ENCODE measurements at places on chromosomes 2 and 18.

GRCh38 chr2:32464431-32464830, 107.6 kb downstream of the BIRC6 start:
- no peak for DNase-seq

GRCh38 chr2:119947535-119947934, 65.3 kb upstream of the EPB41L5 start:
- no peak for DNase-seq

- no peak for DNase-seq
These were observed 83.9 kb downstream of the ITSN2 start for GRCh38 chr2:24276349-24276899.

DNA sequence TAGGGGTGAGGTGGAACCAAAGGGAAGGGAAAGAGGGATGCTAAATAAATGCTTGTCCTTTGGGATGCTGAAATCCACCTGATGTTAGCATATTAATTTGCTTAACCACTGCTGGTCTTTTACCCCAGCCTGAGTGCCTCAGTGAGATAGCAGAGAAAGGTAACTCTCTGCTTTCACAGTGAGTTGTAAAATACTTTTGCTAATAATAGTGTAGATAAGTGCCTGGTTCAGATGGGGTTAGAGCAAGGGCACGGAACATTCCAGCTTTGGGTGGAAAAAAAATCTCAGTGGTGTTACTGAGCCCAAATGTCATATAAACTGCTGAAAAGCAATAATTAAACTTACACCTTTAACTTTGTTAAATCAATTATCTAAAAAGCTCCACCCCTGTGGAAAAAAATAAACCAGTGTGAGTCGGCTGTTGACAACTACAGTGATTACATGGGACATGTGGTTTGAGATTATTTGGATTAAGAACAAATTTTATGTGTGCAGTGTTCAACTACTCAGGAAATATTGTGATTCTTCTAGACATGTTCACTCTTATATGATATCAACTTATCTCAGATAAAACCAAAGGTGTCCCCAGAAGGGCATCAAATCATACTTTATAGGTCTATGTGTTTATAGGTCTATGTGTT, 21.1 kb upstream of the RND3 start:
- no peak for DNase-seq

- DNase-seq = no peak
These were observed 39.8 kb upstream of the TMEM247 start for GRCh38 chr2:46439582-46439981.

DNA sequence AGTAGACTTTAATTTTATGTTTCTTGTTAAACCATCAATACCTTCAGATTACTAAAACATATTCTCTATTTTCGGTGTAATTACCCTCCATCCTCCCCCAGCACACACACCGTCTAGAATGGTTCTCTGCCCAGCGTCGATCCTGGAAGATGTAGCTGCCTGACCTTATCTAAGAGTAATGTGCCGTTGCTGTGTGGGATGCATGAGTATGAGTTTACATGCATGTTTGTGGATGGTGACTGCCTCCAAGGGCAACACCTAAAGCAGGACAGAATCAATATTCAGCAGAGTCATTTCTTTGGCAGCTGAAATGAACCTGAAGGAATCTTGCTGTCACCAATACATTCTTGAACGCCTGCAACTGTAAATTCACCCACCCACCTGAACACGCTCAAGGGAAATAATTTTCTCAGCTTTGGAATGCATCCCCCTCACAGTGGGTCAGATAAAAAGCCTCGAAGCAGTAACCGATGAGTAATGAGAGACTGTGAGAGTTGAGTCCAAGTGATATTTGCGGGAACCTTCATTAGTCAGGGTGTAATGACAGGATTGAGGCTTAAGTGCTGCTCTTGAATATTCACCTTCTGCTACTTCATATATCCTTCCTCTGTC, 155.8 kb upstream of the RND3 start:
- no peak for DNase-seq

- DNase-seq = no peak
These were observed 175.8 kb downstream of the SMAD7 start for GRCh38 chr18:48774941-48775340.

- no peak for DNase-seq
These were observed 48.2 kb downstream of the LIPG start for GRCh38 chr18:49610022-49610445.

- no peak for DNase-seq
These were observed 5.7 kb upstream of the SPATS2L start for GRCh38 chr2:200300638-200301314.

DNA sequence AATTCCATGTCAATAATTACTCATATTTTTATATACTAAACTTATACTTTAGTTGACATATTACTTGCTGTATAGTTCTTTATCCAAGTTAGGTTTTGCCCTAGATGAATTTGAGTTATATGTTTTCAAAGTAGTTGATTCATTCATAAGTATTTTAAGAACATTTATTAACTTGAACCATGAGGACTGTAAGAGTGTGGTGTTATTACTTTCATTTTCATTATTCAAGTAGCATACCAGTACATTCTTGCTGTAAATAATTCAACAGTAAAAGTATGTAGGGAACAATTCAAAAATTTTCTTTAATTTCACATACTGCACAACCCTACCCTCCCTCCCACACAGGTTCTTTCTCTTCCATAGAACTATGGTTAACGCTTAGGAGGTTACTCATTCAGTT, 75.4 kb downstream of the ANKRD12 start:
- DNase-seq = no peak

GRCh38 chr2:105640246-105640645, 104.5 kb upstream of the NCK2 start:
- no peak for DNase-seq

GRCh38 chr18:58495634-58496033, 133.3 kb downstream of the ALPK2 start:
- DNase-seq = no peak

DNA sequence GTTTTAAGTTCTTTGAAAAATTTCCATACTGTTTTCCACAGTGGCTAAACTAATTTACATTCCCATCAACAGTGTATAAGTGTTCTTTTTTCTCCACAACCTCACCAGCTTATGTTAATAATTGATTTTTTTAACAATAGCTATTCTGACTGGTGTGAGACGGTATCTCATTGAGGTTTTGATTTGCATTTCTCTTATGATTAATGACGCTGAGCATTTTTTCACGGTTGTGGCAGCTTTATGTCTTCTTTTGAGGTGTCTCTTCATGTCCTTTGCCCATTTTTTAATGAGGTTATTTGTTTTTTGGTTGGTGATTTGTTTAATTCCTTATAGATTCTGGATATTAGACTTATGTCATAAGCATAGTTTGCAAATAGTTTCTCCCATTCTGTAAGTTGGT, 997.9 kb downstream of the SUCLG1 start:
- DNase-seq = no peak

DNA sequence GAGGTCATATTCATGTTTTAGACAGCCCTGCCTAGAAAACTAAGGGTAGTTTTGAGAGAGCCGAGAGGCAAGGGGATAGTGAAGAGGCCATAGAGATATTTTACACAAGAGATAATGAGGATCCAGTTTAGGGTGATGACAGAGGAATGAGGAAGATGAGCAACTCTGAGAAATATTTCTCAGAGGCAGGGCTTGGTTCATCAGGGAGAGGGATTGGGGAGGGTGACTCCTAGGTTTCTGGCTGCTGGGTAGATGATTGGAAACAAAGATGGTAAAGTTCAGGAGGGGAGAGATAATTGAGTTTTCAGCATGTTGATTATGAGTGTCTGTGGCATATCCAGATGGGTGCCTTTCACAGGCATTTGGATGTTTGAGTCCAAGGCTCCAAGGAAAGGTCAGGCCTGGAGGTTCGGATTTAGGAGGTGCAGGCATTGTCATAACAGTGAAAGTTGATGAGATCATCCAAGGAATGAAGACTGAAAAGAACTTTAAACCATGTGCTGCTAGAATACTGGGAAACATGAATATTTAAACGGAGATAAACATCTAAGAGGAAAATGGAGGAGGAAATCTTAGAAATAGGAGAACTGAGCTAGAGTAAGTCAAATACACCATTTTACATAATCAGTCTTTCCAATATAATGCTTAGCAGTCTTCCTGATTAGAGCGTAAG, 7.4 kb downstream of the MYL12B start:
- no peak for DNase-seq

GRCh38 chr18:13216711-13217465, 1.7 kb upstream of the LDLRAD4 start:
- DNase-seq = peak; percentile 39

DNA sequence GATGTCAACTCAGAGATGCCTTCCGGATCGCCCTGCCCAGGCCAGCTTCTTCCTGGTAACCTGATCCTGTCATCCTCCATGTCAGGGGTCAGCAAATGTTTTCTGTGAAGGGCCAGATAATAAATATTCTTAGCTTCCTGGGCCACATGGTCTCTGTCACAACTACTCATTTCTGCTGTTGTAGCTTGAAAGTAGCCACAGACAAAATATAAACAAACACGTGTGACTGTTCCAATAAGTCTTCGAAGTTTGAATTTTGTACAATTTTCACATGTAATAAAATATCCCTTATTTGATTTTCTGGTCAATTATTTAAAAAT, 35.8 kb downstream of the ANXA4 start:
- no peak for DNase-seq

DNA sequence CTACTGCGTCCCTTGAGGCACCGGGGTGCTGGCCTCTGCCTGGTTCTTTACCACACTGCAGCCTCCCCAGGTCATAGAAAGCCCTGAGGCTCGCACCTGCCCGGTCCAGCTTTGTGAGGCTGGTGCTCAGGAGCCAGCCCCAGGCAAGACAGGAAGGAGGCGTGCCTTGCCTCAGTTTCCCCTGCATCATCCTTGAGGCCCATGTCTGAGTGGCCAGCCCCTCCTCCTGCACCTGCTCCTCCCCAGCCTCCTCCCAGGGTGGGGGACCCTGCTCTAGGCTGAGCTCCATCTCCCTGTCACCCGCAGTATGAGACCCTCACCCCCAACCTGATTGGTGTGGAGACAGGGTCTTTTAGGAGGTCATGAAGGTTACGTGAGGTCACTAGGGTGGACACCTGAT, 147.7 kb downstream of the ZNF516 start:
- no peak for DNase-seq

GRCh38 chr2:147558620-147559019, 286.2 kb upstream of the ACVR2A start:
- DNase-seq = no peak

DNA sequence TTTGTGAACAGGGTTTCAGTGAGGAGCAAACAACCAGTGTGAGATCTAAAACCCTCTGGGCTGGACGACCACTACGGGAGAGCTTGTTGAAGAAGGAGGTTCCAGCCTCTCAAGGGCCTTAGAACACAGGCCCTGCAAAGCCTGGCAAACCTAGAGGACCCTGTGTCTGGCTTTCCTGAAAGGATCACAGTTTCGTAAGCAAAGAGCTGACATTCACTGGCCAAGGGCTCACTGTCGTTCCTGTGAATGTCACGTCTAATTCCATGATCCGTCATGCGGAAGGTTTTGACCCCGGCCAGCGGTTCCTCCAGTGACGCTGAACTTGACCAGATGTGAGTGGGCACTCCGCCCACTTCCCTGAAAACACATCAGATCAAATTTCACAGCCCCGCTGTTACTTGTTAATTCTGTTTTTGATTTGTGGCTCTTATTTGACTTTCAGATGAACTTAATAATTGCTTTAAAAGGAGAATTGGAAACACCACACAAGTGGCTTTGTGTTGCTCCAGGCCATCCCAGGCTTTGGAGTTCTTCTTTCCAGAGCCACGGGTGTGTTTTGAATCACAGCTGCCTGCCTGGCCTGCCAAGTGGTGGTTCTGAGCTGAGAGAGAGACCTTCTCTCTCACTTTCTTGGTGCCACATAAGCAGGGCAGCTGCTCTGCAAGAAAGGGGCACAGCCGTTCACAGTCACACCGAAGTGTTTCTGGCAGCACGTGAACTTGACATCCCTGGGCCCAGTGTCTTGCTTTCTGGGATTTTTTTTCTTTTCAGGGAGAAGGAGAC, 308.4 kb downstream of the NDUFA10 start:
- no peak for DNase-seq

- DNase-seq = no peak
These were observed 349.2 kb upstream of the ZC3H15 start for GRCh38 chr2:186136860-186137259.

GRCh38 chr2:50309503-50309902, 722.4 kb downstream of the NRXN1 start:
- no peak for DNase-seq

- no peak for DNase-seq
These were observed 36.1 kb upstream of the CAB39 start for GRCh38 chr2:230676546-230676945.

GRCh38 chr18:36406805-36407204, 109.3 kb downstream of the FHOD3 start:
- DNase-seq = no peak

DNA sequence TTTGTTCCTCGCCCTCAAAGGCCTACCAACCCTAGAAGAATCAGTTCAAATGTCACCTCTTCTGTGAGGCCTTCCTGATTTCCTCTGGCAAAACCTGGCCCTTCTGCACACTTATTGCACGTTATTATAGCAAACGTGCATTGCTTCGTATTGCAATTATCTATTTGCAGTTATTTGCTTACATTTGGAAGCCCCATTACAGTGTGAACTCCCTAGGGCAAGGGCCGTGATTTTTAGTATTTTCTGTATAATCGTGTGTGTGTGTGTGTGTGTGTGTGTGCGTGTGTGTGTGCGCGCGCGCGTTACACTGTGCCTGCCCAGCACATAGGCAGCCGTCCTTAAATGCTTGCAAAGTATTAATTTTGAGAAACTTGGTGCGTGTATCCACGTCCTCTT, 460 bp upstream of the SEMA4F start:
- DNase-seq = no peak

DNA sequence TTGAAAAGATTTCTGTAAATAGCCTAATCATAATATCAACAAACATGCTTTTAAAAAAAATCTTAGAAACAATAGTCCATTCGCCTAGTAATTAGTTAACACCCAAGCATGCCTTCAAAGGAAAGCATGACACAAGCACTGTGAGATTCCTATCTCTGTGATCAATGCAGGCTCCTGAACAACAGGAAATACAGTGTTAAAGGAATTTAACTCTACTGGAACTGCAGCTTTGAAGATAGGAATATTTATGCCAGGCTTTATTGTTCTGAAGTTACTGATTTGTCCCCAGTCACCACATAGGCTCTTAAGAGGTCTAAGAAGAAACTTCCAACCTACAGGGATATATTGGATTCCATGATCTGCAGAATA, 15.4 kb upstream of the FAM124B start:
- DNase-seq = no peak

GRCh38 chr2:23327416-23327815, 57.6 kb upstream of the KLHL29 start:
- no peak for DNase-seq

GRCh38 chr2:174121175-174121574, 127.2 kb downstream of the OLA1 start:
- DNase-seq = no peak

- DNase-seq = no peak
These were observed 29.8 kb upstream of the SCN9A start for GRCh38 chr2:166405569-166405926.

GRCh38 chr2:161113693-161114575, 46.3 kb upstream of the TANK start:
- DNase-seq = no peak
